ENCODE measurements at places on chromosomes 6 and 20. TPM values are rescaled to one million over a fixed set of nuclear protein-coding genes. Genes with fewer than 3 reads are reported as not detected.

The AIF1 gene
- 1.6 TPM for polyA plus RNA-seq

The ENPP4 gene
- polyA plus RNA-seq = 5.8 TPM

The TNXB gene
- 1.7 TPM for polyA plus RNA-seq

The TAB2 gene
- polyA plus RNA-seq = 13.8 TPM

The ZNF334 gene
- 12.6 TPM for polyA plus RNA-seq

The NAPB gene
- 12.9 TPM for polyA plus RNA-seq

The PTCHD4 gene
- polyA plus RNA-seq = 2.1 TPM

The RAB44 gene
- not detected for polyA plus RNA-seq

The SLC22A3 gene
- polyA plus RNA-seq = not detected

The RHAG gene
- not detected for polyA plus RNA-seq

The MKKS gene
- polyA plus RNA-seq = 33.0 TPM
